ENCODE measurements at places on chromosomes 12 and 14. TPM values are rescaled to one million over a fixed set of nuclear protein-coding genes. Genes with fewer than 3 reads are reported as not detected.
A peak's percentile ranks its signal among the peaks of the same experiment; 100 is the strongest.

DNA sequence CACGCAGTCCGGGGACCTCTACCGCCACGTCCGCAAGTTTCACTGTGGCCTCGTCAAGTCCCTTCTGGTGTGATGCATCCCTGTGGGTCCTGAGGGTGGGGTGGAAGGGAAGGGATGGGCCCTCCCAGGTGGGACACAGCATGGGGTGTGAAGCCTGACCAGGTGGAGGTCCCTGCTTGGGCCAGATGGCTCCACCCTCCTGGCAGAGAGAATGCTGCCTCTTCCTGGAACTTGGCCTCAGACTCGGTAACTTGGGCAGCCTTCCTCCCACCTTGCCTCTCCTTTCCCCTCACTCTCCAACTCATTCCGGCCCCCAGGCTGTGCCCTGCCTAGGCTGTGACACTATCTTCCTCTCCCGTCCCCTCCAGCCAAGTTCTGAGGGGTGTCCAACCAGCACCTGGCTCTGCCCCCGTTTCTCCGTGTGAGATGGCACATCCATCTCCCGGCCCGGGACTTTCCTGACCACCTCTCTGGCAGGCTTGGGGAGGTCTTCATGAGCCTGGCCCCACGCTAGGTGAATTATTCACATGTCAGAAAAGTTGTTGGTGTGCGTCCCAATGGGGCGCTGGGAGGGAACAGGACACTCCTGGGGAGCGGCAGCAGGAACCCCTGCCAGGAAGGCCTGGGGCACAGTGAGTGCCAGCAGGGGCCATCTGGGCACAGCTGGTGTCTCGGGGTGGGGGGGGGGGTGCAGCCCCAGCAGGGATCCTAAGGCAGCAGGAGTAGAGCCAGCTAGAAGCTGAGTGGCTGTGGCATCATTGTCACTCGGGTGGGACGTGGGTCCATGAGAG lies 1.7 kb downstream of the ZBTB42 start:
- DNase-seq = peak; percentile 24
- no peak overlapping the region for H3K4me3 ChIP-seq
- no peaks in the 10 kb centered on the region for H3K36me3 ChIP-seq
- peaks cover 14% of the 10 kb centered on the region for H3K27me3 ChIP-seq
- H3K4me1 ChIP-seq = peaks cover 25% of the 10 kb centered on the region
- H3K27ac ChIP-seq = no peak overlapping the region

DNA sequence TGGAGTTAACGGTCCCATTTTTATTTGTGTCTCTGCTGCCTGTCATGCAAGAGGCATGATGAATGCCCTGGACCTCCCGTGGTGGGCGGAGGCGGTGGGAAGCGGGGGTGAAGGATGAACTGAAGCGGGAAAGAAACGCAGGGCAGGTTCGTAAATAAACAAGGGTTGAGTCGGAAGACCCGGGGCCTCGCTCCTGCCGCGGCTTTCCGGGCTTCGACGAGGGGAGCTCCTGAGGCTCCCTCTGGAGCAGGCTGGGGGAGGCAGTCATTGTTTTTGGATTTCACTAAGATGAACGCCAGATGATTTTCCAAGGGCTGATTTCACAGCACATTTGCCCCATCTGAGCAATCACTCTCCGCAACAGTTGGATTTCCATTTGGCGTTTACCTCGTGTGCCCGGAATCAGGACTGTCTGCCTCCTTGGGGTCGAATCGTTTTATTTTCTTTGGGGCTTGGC lies 130.2 kb downstream of the SLC38A6 start:
- peaks cover 18% of the 10 kb centered on the region for H3K4me1 ChIP-seq
- H3K27me3 ChIP-seq = peaks cover 3% of the 10 kb centered on the region
- no peak overlapping the region for H3K27ac ChIP-seq
- no peak overlapping the region for H3K4me3 ChIP-seq
- H3K36me3 ChIP-seq = peaks cover 25% of the 10 kb centered on the region

- H3K4me1 ChIP-seq = peaks cover 2% of the 10 kb centered on the region
- H3K4me3 ChIP-seq = peak overlapping the region; percentile 77
- DNase-seq = no peak
- H3K27ac ChIP-seq = no peak overlapping the region
- peaks cover 11% of the 10 kb centered on the region for H3K36me3 ChIP-seq
- peaks cover 11% of the 10 kb centered on the region for H3K27me3 ChIP-seq
Measured at GRCh38 chr14:105093038-105093430, 27.8 kb upstream of the GPR132 start.

INHBC gene
- not detected for total RNA-seq

DNA sequence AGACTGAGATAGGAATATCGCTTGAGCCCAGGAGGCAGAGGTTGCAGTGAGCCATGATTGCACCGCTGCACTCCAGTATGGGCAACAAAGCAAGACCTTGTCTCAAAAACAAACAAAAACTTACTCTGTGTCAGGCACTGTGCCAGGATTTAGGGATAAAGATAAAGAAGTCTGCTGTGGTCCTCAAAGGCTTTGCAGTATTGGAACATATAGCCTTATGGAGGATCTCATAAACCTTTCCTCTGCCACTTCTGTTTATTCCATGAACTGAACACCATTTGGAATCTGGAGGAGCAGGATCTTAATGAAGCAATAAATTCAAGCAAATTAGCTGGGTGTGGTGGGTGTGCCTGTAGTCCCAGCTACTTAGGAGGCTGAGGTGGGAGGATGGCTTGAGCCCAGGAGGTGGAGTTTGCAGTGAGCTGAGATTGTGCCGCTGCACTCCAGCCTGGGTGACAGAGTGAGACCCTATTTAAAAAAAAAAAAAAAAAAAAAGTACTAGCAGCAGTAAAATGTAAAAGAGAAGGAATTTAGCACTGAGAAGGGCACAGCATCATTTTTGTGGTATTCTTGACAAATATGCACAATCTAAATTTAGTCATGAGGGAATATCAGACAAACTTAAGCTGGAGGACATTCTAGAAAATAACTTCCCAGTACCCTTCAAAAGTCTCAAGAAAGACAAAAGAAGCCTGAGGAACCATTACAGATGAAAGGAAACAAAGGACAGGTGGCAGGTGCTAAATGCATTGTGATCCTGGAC lies 27.1 kb downstream of the BMAL2 start:
- DNase-seq = no peak
- H3K4me3 ChIP-seq = no peak overlapping the region
- no peaks in the 10 kb centered on the region for H3K27me3 ChIP-seq

RERG gene
- total RNA-seq = not detected

DNA sequence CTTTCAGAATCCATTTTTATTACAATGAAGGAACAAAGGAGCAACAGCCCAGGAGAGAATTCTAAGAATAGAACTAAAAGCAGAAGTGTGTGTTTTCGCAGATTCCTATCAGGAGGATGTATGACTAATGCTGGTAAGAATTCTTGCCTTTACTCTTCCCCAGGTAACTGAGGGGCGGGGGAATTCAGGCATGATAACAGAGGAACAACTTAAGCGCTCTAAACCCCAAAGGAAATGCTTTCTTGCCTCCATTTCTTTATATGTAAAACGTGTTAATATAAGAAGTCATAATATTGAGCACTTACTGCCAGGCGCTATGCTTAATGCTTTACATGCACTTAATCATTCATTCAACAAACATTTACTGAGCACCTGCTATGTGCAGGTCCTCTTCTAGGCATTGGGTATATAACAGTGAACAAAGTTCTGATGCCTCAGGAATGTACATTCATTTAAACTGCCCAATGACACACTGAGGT lies 4.5 kb downstream of the HCAR1 start:
- H3K36me3 ChIP-seq = no peaks in the 10 kb centered on the region
- H3K27ac ChIP-seq = no peak overlapping the region
- H3K4me1 ChIP-seq = no peaks in the 10 kb centered on the region
- H3K27me3 ChIP-seq = no peaks in the 10 kb centered on the region
